Fibroblast of skin of back (primary cell): ENCODE measurements at places on chromosomes 7 and 10.

DNA sequence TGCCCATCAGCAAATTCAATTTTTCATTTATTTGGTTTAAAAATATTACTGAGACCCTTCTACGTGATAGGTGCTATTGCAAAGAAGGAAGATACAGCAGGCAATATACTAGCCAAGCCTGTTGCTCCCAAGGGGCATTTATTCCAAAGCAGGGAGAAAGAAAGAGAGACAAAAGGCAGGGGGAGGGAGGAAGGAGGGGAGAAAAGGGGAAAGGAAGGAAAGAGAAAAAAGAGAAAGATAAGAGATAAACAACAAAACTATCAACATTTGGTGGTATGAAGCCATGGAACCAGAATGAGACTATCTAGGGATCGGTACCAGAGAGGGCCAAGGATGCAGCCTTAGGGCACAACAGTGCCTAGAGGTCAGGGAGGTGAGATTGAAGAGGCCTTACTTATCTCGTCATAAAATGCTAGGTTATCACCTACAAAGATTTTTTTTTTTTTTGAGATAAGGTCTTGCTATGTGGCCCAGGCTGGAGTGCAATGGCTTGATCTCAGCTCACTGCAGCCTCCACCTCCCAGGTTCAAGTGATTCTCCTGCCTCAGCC, 55.3 kb upstream of the CAPZA2 start:
- DNase-seq = no peak

DNA sequence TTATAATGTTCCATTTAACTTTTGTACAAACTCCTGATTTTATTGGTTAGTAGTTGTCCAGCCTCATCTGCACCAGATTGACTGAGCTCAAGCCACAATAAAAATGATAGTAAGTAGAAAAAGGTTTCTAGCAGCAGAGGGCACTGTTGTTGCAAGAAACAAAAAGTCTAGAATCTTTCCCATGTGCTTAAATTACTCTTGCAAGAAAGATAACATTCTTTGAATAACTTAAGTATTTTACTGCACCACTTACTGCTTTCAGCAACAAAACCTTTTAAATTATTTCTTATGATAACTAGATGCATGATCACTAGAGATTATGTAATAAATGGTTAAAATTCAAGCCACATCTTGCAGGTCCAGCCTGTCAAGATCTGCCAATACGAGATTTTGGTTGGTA, 27.0 kb downstream of the LMOD2 start:
- peak; percentile 72 for DNase-seq

DNA sequence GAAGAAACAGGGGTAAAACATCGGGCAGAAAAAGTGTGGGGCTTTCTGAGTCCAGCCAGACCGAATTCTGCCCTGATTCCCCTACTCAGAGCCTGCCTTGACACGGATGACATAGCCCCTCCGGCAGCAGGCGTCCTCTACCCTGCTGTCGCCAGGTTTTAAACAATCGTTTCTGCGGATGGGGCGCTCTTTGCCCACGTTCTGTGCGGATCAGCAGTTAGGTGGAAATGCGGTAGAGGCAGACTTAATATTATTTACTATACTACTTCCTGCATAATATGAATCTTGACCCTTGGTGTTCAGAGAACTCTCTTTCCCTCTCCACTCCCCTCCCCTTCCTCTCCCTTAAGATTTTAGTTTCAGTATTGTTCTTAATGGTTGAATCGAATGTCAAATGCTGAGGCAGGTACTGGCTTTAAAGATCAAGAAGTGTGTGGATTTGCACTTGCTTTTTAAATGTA, 2.4 kb downstream of the GATA3 start:
- no peak for DNase-seq

DNA sequence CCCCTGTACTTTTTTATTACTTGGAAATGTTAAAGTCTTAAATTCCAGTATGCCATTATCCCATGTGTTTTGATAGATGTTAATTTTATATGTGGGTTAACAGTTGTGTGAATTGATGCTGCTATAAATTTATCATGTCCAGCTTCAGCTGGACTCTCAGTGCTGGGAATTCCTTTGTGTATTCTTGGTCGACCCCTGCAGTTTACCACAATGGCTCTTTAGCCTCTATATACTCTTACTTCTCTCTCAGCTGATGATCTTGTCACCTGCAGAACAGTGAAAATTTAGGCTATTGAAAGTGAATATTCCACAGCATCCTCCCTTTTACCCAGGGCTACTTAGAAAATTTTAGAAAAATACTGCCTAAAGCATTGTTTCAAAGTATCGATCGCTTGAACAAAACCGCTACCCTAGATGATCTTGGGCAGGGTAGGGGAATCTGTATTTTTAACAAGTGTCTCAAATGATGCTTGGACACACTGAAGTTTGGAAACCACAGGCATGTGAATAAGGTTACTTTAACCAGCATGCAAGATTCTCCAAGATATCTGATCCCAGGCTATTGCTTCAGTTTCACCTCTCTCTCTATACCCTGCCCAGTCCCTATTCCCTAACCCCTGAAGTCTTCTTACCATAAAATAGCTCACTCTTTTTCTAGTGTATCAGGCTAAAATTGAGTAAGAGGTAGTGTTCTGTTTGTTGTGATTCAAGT, 25.4 kb downstream of the LCOR start:
- no peak for DNase-seq

- DNase-seq = no peak
Observed at GRCh38 chr10:114694062-114694461, 36.0 kb upstream of the ABLIM1 start.

- DNase-seq = no peak
Observed at GRCh38 chr7:86643561-86644281, at the start of gene GRM3. Gene GRM3, plus strand, starts transcription at chr7:86643909. Its CDS starts 121,237 bp downstream, at chr7:86765146.

GRCh38 chr7:24456526-24457218, 116.6 kb upstream of the PALS2 start:
- no peak for DNase-seq

DNA sequence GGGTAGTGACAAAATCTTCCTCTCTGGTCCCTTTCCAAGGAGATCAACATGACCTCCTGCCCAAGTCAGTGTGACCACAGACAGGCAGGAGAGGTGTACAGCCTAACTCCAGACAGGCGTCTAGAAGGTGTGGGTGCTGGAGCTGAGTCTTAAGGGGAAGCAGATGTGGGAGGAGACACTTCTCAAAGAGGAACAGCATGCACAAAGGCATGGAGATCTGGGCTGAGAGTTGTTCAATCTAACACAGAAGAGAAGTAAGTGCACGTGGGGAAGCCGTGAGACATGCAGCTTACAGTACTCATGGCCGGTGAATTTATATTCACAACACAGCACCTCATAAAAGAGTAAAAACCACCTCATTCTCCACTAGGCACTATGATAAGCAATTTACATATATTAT, 23.8 kb upstream of the GSDME start:
- no peak for DNase-seq

DNA sequence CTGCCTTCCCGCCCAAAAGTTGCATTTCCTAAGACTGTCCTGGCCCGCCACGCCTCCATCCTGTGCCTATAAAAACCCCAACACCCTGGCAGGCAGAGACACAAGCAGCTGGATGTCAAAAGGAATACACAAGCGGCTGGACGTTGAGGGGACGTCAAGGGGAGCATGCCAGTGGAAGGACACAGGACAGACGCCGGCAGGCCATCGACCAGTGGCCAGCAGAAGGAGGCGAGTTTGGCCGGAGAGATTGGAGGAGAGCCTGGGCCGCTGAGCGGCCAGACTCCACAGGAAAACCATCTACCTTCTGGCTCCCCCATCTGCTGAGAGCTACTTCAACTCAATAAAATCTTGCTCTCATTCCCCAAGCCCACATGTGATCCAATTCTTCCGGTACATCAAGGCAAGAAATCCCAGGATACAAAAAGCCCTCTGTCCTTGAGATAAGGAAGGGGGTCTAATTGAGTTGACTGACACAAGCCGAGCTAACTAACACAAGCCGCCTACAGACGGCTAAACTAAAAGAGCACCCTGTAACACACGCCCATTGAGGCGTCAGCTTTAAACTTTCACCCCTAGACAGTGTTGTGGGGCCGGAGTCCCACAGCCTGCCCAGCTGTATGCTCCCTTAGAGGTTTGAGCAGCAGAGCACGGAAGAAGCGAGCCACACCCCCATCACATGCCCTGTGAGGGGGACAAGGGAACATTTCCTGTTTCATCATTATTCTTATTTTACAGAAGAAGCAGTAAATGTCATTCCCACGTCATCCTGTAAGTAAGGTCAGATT, 150.3 kb upstream of the PHYHIPL start:
- DNase-seq = no peak

DNA sequence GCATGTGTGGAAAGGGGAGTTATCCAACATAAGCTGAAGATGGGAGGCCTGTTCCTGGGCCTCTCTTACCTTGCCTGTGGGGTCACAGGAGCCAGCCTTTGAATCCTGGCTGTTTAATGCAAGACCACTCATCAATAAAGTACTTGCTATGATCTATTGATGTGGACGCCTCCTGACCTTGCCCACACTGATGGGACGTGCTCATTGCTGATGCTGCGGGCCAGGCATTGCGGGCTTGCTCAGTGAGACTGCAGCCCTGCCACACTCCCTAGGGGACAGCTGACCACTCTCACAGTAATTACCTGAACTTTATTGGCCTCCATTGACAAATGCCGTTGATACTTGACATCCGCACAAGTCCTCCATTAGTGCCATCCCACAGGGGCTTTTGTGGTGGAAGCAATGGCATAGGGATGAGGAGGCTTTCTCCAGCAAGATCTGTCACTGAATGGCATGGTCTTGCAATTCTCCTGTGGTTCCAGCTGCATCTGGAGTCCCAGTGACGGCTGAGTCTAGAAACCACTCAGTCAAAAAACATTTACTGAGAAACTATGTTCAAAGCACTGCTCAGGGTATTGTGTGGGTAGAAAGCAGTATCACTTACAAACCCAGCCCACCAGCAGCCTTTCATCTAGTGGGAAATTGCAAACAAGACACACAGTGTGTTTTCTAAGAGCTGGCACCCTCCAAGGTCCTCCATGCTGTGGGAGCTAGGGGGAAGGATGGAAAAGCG, 135.1 kb upstream of the YAE1 start:
- no peak for DNase-seq

- DNase-seq = peak; percentile 89
Observed at GRCh38 chr10:103295374-103296015, 18.6 kb downstream of the INA start.

- peak; percentile 71 for DNase-seq
Observed at GRCh38 chr10:103772096-103772845, 83.1 kb downstream of the SH3PXD2A start.

- peak; percentile 29 for DNase-seq
Observed at GRCh38 chr7:27124096-27124901, 6.3 kb downstream of the HOXA4 start.

DNA sequence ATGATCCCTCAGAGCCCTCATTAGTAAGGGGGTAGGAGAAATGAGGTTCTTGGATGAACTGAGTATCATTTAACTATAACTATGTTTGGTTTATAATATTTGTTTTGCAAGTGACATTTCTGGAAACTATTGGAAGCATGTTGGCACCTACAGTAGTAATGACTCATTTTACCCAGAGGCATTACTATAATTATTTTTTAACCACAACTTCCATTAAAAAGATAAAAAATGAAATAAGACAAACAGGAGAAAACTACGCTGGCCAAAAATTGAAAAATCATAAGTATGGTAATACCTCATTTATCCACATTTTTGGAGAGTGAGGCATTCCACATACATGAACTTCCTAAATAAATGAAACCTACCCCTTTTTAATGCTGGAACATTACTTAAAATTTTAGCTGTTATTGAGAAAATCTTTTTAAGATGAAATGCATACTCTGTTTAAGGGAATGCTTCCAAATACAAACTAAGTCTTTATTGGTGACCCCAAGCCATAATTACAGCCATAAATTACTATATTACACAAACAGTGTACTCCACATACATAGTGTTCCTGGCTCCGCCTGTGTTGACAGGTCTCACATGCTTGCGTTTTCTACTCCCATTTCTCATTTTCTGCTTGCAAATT, 84.6 kb upstream of the CAPZA2 start:
- DNase-seq = peak; percentile 86

- DNase-seq = peak; percentile 84
Observed at GRCh38 chr7:112084520-112084971, 121.7 kb downstream of the DOCK4 start.

DNA sequence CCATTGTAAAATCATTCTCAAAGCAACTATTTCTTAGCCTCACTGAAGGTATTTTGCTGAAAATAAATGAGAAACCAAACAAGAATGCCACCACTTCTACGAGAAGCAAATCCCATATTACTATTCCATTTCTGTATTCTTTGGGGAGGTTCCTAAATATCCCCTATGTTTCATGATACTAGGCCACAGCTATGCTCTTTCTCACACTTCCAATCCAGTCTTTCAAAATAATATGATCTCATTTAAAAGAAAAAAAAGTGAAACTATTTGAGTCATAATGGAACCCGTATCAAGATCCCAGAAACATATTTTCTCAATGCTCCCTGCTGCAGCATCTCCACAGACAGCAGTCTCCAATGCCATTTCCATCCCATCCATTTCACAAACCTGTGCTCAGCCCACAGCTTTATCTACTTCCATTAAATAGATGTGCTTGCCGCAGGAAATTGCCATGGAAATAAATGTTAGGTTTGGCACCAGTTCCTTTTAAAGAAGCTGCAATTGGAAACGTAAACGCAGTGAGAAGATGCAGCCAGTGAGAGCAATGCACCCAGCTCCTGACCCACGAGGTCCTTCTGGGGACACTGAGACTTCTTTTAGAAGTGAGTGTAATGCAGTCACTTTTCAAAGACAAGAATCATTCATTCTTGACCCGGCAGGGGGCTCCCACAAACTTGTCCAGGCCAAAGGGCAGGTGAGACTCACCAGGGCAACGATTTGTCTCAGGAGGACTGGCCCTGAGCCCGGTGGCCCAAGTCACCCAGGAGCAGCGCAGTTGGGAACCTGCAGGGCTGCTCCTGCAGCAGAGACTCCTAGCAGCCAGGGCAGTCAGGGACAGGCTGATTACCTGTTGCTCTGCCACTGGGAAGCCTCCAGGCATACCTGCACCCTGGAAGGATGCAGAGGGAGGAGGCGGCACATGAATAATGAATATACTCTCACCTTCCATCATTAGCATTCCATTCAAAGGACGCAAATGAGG, 99.6 kb downstream of the C10orf90 start:
- peak; percentile 87 for DNase-seq

- peak; percentile 67 for DNase-seq
Observed at GRCh38 chr7:137932881-137933269, 69.0 kb downstream of the CREB3L2 start.

DNA sequence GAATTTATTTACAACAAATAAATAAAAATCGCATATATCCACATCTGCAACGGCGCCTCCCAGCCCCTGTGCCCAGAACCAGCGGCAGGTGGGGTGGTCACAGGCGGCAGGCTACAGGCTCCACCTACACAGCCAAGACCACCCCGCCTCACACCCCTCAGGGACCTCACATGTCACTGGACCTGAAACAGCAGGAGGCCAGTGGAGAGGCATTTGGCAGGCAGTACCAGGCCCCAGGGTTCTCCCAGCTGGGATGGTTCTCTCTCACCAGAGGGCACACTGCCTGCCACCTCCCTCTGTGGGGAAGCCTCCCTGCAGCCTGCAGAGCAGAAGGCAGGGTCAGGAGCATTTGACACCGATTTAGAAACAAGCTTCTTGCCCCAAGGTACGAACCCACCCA, 81.5 kb downstream of the MAD1L1 start:
- no peak for DNase-seq

DNA sequence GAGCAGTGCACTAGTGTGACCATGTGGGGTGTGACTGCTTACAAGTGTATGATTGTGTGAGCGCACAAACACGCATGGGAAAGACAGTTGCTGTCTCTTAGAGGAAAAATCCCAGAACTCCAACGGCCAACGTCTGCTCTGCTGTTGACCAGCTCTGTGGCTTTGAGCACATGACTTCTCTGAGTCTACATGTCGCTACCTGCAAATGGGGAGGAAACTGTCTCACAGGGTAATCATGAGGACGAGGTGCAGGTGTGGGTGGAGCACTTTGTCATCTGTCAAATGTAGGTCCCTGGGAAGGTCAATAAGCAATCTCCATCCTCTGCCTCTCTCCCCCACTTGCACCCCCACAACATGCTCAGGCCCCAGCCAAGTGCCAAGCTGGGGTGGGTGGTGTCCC, 31.2 kb upstream of the TLX1 start:
- no peak for DNase-seq
